GM12878 (cell line): ENCODE measurements at places on chromosomes 5 and 9. TPM values are rescaled to one million over a fixed set of nuclear protein-coding genes. Genes with fewer than 3 reads are reported as not detected.

DNA sequence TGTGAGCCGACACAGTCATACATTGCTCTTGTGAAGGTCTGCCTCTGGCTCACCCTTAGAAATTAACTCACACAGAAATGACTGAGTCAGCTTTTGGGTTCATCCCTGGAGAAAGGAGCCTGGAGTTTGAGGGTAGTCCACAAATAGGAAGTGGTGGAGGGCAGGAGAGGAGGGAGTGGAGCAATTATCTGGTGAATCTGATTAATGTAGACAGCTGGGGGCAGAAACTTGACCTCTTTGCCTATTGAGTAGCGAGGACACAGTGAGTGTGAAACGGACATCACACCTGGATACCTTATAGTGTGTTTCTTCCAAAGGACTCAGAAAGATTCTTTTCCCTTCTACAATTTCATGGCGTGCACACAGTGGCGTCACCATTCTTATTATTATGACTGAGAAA lies 48.5 kb upstream of the MSX2 start:
- H3K27ac ChIP-seq: no peak overlapping the region
- H3K27me3 ChIP-seq: no peaks in the 10 kb centered on the region
- H3K4me3 ChIP-seq: no peak overlapping the region
- no peaks in the 10 kb centered on the region for H3K36me3 ChIP-seq
- no peak for DNase-seq

DNA sequence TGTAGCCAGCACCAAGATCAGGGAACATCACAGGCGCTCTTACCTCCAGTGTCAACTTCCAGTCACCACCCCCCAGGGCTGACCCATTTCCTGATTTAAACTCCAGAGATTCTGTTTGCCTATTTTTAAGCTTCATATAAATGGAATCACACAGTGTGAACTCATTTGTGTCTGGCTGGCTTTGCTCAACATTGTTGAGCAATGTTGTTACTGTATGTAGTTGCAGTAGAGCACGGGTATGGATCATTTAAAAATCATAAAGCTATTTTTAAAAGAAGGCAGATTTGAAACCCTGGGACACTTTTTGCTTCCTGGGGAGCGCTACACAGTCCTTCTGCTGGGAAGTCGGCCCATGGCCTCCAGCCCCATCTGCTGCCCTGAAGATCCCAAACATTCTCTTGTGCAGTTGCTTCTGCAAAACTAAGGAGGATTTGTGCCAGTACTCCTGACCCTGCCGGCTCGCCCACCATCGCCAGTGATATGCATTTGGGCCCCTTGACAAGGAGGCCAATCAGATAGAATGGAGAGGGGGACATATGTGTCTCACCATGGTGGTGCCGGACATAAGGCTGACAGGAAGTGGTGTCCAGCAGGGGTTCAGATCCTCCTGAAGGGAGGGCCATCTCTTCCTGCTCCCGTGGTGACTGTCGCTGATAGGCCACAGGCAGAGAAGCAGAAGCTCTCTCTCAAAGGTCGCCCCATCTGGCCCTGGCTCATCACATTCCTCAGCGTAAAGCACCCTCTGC lies 13.3 kb downstream of the DCANP1 start:
- H3K27ac ChIP-seq: no peak overlapping the region
- peaks cover 15% of the 10 kb centered on the region for H3K4me1 ChIP-seq

GRCh38 chr5:25909163-25909562 lies 1129.2 kb downstream of the CDH9 start:
- H3K27me3 ChIP-seq: no peaks in the 10 kb centered on the region
- no peaks in the 10 kb centered on the region for H3K4me1 ChIP-seq
- H3K27ac ChIP-seq: no peak overlapping the region
- H3K36me3 ChIP-seq: no peaks in the 10 kb centered on the region
- no peak overlapping the region for H3K4me3 ChIP-seq

OR1Q1 gene
- not detected in 2 replicates for total RNA-seq

GRCh38 chr5:78798673-78799029 lies 150.1 kb upstream of the LHFPL2 start:
- H3K36me3 ChIP-seq: no peaks in the 10 kb centered on the region; the same call in 1 of the 2 replicates
- no peak overlapping the region for H3K27ac ChIP-seq
- no peak for DNase-seq
- H3K4me1 ChIP-seq: no peaks in the 10 kb centered on the region

DNA sequence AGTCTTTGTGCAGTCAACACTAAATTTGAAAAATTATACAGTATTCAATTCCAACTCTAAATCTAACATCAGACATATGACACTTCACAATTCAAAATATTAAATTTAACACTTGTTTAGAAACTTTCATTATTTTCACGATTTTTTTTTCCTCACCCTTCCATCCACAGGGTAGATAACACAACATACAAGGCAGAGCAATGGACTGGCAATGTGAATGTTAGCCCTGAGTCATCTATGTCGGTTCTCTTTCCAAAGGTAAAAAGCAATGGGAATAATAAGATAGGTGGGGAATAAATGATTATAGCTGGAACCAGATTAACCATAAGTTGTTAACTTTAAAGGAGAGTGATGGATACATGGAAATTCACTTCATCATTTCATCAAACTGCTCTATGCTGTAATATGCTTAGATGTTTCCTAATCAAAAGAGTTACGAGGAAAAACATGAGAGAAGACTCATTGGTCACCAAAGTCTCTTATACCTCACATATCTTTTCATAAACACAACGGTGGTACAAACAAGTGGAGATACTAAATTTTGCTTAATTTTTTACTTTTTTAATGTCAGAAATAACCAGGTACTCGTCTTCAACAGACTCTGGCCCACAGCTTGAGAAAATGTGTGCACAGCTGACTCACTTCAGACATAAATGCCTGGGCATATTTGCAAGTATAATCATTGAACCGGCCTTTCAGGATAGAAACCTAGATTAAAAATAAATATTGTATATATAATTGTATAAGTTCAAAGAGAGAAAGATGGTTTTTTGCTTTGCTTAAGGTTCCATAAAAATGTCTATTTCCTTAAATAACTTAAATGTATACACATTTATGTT lies 23.0 kb downstream of the RFX3 start:
- no peak overlapping the region for H3K27ac ChIP-seq
- H3K36me3 ChIP-seq: no peaks in the 10 kb centered on the region
- no peak for DNase-seq

PLAC8L1 gene
- total RNA-seq: not detected in 2 replicates

- DNase-seq: no peak
- H3K4me1 ChIP-seq: no peaks in the 10 kb centered on the region
- no peaks in the 10 kb centered on the region for H3K36me3 ChIP-seq
- H3K4me3 ChIP-seq: no peak overlapping the region
- H3K27ac ChIP-seq: no peak overlapping the region
These were observed 34.4 kb downstream of the FAM240B start for GRCh38 chr9:38685535-38685934.

PLAA gene
- total RNA-seq: 32.7 and 35.3 TPM in 2 replicates

WDR55 gene
- total RNA-seq: 22.7 and 23.1 TPM in 2 replicates

DNA sequence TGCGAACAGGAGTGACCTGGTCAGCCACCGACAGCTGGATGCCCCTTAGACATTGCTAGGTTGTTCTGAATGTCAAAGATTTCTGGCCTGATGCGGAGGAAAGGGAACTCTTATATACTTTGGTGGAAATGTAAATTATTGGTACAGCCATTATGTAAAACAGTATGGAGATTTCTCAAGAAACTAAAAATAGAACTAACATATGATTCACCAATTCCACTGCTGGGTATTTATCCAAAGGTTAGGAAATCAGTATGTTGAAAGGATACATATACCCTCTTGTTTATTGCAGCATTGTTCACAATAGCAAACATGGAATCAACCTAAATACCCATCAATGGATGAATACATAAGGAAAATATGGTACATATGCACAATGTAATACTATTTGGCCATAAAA lies 31.8 kb downstream of the DMRT3 start:
- H3K27ac ChIP-seq: no peak overlapping the region
- no peak for DNase-seq
- no peaks in the 10 kb centered on the region for H3K36me3 ChIP-seq
- H3K4me3 ChIP-seq: no peak overlapping the region
- peaks cover 7% of the 10 kb centered on the region for H3K4me1 ChIP-seq
- H3K27me3 ChIP-seq: no peaks in the 10 kb centered on the region

SLC46A2 gene
- not detected in 2 replicates for total RNA-seq

GRCh38 chr9:99405359-99405758 lies 183.3 kb downstream of the SEC61B start:
- H3K27me3 ChIP-seq: no peaks in the 10 kb centered on the region
- no peaks in the 10 kb centered on the region for H3K4me1 ChIP-seq
- no peak overlapping the region for H3K4me3 ChIP-seq
- no peak overlapping the region for H3K27ac ChIP-seq
